ENCODE measurements at places on chromosomes 11 and 22.

DNA sequence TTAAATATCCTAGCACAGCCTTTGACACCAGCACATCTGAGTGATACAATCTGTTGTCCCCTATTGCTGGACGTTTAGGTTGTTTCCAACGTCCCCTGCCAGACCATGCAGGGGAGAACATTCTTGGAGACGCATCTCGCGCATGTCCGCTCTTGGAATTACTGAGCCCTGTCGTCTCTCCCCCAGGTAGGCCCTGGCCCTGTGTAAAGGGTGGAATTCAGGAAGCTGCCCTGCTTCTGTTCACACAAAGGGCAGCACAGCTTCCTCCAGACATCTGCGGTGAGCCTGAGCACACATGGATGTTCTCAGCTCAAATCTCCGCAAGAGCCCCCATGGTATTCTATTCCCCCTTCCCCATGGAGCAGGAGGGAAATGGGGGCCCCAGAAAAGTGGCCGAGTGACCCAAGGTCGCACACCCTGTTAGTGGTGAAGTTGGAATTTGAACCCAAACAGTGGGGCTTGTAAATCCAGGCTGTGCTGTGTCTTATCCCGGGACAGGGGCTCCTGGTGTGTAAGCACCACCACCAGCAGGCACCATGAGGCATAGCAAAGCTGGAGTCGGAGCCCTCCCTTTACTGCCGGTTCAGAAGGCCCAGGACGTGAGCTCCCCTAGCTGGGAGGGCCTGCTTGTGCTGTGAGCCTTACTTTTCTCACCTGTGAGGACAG, 5.0 kb upstream of the FGF19 start:
- no peak for DNase-seq

- DNase-seq, result no peak
Observed at GRCh38 chr22:23063539-23064380, 6.6 kb upstream of the GNAZ start.

DNA sequence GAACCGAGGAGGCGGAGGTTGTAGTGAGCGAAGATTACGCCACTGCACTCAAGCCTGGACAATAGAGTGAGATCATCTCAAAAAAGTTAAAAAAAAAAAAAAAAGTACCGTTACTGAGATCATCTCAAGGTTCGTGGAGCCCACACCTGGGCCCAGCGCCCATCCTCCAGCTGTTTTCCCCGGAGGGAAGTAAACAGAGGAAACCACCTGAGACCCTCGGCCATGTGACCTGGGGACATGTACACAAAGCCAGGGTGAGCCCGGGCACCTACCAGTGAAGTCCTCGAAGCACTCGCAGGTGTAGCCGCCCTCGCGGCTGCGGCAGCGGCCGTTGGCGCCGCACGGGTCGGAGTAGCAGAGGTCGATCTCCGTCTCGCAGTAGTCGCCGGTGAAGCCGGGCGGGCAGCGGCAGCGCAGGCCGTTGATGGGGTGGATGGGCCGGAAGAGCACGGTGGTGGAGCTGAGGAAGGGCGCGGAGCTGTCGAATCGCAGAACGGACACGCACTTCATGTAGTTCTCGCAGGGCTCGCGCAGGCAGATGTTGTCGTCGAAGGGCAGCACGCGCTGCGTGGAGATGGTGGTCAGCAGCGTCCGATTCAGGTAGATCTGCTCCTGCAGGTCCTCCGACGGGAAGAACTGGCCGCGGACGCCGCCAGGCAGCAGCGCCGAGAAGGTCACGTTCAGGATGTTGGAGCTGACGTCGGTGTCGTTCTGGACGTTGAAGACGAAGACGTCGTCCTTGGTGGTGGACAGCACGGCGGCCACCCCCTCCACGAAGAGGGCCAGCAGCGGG, 73.8 kb downstream of the CELSR1 start:
- DNase-seq, result no peak

- no peak for DNase-seq
Observed at GRCh38 chr22:44186737-44187136, 6.0 kb downstream of the PARVG start.

GRCh38 chr11:12430351-12430750, 53.0 kb downstream of the PARVA start:
- DNase-seq, result peak; percentile 53
